ENCODE measurements at places on chromosomes 1 and 21.

DNA sequence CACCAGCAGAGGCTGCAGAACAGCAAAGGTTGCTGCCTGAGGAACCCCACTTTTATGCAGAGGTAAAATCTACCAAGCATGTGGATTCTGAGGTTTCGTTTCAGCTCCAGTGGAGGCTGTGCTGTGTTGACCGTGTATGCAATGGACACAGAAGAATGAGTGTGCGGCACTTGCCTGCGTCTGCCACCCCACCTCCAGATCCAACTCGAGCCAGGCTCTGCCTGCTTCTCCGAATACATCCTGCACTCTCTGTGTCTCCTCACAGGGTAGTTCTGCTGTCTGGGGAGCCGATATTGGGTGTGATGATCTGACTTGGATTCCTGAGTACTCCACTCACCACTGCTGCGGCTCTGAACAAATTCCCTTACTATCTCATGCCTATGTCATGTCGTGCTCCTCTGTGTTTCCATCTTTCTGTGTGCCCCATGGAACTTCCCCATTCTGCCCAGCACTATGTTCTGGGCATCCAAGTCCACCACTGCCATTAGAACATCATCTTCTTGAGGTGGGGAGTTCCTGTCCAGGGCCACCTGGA, 129.8 kb downstream of the SLC45A1 start:
- DNase-seq = no peak

DNA sequence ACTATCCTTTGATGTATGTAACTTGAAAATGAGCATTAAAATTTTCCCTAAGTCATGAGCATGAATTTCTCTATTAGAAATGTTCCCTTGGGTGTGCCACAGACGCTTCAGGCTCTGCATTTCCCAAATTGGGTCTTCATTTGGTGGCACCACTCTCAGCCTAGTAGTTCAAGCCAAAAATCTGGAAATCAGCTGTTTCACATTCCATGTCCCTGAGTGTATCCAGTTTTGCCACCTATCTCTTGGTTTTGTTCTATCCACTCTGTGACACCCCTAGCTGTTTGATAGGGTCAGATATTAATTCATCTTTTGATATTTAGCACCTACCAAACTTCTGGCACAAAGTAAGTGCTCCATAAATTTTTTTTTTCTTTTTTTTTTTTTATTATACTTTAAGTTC, 89.5 kb upstream of the DPH5 start:
- no peak for DNase-seq

DNA sequence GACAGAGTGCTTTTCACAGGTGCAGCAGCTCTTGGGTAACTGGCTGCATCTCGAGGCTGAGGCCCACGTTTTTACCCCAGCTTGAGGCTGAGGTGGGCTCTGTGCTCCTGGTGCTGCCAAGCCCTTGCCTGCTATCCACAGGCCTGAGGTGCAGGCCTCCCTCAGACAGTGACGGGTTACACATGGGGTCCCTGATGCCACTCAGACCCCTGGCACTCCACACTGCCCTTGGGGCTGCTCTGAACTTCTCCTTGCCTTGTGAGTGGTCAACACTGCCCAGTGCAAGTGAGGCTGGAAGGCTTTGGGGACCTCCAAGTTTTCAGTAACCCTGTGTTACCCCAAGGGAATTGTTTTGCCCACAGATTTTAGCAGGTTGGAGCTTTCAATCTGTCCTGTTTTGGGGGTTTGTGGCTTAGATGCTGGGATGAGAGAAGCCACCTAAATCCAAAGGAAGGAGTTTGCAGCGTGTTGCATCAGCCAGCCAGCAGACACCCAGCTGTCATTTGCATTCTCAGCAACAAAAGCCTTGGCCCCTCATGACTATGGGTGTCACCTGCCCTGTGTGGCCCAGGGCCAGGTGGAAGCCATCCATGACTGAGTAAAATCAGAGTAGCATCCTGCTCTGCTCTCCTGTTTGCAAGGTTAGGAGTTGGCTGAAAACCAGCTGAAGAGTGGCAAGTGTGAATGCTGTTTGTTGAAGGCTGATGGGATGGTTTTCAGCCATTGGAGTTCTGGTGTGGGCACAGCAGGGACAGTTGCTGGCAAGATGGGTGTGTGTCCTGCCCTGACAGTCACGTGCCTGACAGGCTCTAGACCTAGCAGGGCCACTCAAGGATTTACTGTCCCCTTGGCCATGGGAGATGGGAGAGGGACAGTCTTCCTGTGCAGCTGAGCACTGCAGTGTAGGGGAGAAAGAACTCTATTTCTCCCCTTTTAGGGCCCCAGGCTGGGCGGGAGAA, 3.2 kb downstream of the RNF187 start:
- no peak for DNase-seq

DNA sequence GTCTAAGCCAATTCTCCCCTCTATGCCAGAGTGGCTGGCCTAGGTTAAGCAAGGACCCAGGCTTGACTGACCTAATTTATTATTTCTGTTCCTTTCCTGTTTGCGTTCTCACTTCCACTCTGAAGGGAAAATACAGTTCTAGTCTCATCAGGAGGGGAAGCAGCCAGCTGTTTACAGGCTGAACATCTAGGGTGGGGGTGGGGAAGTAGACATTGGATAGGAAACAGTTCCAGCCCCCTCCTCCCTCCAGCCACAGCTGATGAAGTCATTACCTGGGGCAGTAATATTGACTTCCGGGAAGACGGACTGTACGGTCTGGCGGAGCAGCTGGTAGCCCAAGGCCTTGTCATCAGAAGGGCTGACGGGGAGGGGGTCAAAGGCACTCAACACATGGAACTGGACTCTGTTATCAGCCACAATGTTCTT, 17.6 kb downstream of the PM20D1 start:
- no peak for DNase-seq

GRCh38 chr1:25677193-25677773, 60.7 kb downstream of the MAN1C1 start:
- DNase-seq = no peak

DNA sequence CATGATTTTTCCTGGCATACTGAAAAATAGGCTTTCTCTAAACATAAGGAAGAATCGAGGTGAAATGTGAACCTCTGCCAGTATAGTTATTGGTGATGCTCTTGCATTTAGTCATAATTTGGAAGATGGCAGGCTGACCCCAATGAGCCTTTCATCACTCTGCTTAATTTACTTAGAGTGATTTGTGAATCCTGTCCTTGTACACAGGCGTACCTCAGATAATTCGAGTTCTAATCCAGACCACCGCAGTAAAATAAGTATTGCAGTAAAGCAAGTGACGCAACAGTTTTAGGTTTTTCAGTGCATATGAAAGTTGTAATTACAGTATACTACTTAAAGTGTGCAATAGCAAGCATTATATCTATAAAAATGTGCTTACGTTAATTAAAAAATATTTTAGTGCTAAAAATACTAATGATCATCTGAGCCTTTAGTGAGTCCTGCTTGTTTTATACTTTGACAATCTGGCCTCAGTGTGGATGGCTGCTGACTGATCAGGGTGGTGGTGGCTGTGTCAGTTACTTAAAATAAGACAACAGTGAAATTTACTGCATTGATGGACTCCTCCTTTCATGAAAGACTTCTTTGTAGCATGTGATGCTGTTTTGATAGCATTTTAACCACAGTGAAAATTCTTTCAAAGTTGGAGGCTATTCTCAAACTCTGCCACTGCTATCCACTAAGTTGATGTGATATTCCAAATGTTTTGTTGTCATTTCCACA, 1.7 kb downstream of the PKNOX1 start:
- no peak for DNase-seq

GRCh38 chr1:226639631-226640061, 91.1 kb downstream of the STUM start:
- no peak for DNase-seq

DNA sequence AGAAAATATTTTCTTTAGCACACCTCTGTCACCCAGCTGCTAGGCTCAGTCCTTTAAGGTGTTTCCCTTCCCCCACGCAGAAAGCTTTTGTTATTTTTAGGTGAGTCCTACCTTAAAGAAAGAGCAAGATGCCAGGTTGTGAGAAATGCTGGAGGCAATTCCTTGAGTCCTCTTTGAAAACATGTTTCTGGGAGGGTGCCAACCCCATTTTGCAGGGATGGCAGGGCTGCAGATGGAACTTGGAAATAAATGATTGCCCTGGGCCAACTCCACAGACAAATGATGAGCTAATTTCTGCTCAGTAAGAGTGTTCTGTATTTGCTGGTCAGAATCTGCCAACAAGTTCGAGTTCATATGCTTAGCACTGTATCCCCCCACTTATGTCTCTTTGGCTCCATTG, 119.2 kb upstream of the RAB3GAP2 start:
- DNase-seq = no peak

DNA sequence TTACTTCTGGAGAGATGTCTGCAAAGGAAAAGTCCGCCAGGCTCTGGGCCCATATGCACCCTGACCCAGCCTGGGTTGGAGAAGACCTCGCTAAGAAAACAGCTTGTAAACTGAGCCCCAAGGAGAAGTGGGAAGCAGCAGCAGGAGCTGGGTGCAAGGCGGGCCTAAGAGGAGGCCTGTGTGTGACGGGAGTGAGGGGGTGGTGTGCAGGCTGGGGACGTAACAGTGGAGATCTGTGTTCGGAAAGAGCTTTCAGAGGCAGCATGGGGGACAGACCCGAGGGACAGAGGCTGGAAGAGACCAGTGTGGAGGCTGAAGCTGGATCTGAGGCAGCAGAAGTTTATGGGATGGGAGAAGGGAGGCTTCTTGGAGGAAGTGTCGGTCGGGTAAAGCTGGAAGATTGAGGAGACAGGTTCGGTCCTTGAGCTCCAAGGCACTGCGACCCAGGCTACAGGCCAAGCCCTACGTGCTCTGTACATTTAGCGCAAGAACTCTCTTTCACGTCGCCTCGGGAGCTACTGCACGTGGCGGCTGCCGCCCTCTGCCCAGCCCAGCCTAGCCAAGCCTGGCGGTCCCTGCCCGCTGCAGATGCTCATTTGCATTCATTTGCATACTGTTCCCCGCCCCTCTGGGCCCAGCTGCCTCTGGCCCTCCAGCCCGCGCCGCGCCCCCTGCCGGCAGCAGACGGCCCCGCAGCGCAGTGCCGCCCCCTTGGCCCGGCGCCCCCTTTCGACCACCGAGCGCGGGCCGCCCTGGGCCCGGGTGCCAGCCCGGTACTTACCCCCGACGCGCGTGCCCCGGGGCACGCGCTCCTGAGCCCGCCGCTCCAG, 6.3 kb downstream of the HPCA start:
- DNase-seq = no peak

DNA sequence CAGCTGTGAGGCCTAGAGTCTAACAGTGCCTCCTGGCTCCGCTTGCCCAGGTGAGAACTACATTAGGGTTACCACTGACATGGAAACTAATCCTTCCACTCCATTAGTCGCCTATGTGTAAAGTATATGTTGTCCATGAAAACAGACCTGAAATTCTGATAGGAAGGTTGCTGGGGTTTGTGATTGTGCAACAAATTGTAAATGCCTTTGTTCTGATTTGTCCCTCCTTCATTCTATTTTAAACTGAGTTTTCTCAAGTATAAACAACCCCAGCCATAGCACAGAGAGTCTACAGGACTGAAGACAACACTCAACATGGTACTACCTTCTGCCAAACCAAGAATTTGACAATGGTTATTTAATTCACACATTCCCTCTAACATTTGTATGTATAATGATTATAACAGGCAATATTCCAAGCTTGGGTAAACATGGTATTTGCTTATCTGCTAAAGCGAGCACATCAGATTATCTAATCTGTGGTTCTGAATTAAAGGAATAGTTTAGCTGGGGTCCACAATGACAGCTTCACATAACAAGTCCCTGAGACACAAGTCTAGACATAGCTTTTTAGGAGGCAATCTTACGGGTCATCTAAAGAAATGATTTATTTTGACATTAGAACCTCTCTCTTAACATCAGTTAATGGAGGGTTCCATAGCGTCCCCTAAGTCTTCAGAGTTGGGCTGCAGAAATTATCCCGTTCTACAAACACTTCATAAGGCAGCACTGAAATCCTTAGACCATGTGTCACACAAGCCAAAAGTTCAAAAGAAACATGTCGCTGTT, 633.0 kb downstream of the SMYD3 start:
- DNase-seq = no peak

GRCh38 chr1:23925279-23925678, 12.1 kb upstream of the CNR2 start:
- no peak for DNase-seq

- no peak for DNase-seq
These were observed 77.8 kb downstream of the NCAM2 start for GRCh38 chr21:21076051-21076450.

- no peak for DNase-seq
These were observed 5.5 kb downstream of the PTP4A2 start for GRCh38 chr1:31932491-31933316.

DNA sequence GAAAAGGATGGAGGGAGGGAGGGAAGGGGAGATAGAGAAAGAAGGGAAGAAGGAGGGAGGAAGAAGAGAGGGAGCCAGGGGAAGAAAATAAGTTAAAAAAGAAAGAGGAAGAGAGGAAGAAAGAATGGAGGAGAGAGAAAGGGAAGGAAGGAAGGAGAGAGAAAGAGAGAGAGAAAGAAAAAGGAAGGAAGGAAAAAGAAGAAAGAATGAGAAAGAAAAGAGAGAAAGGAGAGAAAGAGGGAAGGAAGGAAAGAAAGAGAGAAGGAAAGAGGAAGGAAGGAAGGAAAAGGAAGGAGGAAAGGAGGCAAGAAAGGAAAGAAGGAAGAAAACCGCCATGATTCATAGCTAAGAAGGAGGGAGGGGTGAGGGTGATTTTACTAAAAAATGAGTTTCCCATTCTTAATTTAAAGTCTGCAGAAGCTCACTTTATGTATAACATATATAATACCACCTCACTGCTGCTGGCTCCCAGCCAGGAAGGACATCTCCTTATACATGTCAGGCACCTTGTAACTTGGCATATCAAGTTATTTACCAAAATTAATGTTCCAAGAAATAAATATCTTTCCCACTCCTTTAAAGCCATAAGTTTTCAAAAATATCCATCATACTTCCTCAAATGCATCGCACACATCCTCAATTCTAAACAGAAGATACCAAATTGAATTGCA, 46.0 kb upstream of the OLIG2 start:
- DNase-seq = no peak

GRCh38 chr1:152167835-152168534, 9.0 kb upstream of the RPTN start:
- DNase-seq = no peak

DNA sequence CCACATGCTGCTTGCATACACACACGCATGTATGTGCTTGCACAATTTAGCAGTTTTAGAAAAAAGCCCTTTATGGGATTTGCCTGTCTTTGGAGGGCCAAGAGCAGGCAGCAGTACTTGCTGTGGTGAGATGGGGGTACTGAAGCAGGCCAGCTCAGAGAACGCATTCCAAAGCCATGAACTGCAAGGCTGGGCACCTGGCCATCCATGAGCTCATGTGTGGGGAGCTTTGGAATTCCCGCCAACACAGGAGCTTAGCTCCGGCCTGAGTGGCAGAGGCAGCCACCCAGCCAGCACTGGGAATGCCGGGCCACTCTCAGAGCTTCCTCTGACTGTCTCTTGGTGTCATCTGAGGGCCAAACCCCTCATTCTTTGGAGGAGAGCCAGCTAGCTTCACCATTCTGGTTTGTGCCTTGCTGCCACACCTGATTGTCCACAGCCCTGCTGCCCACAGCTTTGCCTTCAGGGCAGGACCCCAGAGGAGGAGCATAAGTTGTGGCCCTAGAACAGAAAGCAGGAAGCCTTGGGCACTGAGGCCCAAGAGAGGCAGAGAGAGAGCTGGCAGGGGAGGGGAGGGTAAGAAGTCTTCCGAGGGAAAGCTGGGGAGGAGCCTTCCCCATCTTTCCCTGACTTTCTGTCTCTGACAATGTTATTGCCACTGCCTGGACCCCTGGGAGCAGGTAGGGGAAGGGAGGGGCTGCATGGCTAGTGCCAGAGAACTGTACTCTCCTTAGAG, 92.1 kb upstream of the POU3F1 start:
- no peak for DNase-seq

- no peak for DNase-seq
These were observed 25.2 kb upstream of the DUSP23 start for GRCh38 chr1:159755451-159756007.

- DNase-seq = no peak
These were observed 124.3 kb downstream of the ETS2 start for GRCh38 chr21:38930066-38930465.
